ENCODE measurements at places on chromosomes 11 and 22.
A peak's percentile ranks its signal among the peaks of the same experiment; 100 is the strongest.

DNA sequence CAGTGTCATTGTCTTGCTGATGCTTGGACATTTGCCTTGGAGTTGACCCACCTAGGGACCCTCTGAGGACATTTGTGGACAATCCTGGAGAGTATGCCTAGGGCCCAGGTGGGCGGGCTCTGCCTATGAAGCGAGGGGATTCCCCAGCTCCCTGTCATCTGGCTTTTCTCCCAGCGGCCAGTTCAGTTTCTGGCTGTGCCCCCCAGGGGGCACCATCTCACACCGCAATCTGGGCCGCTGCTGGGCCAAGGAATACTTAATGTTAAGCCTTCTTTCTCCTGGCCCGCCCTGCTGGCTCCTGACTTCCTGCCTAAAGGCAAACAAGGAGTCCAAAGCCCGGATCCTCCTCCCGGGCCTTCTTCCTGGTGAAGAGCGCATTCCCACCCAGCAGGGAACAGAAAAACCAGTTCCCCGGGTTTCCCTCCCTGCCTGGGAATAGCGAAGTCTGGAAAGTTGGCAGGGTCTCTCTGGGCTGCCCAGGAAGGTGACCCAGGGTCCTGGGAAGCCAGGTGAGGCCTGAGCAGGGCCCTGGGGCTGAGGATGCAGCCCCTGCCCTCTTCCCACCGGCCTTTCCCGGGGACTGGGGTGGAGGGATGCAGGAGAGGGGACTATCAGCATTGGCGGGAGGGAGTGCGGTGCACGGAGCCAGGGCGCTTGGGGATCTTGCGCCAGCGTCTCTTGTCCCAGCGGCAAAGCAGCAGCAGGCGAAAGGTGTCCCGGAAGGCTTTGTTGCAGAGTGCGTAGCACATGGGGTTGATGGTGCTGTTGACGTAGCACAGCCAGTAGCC, 11.9 kb downstream of the CHRM1 start:
- DNase-seq = no peak

DNA sequence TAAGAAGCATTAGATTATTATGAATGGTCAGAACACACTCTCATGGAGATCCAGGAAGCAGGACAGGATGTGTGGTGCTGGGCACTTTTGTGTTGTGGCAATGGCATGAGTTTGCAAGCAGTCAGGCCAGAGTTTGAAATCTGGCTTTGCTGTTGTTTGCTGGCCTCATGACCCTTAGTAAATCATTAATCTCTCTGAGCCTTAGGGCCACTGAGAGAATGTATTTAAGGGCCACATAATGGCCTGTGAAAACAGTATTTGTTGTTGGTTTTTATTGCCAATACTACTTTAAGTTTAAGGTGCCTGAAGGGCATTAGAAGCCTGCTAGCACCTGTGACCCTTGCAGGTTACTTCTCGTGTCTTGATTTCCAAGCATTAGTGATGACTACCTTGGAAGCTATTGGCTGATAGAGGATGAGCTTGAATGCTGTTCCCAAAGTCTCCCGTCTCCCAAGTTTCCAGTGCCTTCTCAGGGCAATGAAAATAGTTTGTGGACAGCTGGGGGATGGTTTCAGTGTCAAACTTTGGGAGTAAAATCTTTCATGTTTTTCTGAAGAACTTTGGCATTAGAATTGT, 24.6 kb downstream of the STIM1 start:
- DNase-seq = no peak

GRCh38 chr22:28714043-28714628, 27.5 kb downstream of the CHEK2 start:
- no peak for DNase-seq

DNA sequence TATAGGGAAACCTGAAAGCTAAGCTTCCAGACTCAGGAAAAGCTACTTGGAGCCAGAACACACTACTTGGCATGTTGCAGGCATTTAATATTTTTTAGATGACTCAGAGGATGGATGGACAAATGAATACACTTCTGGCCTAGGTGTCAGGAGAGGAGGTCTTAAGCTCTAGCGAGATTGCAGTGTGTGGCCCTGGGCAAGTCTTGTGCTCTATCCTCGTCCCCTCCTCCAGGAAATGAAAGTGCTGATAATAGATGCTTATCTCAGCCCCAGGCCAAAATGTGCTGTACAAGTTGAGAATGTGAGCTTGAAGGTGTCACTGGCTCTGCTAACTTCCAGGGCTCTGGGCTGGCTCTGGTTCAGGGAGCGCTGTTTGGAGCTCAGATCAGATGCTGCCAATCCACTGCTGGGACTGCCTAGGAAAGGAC, 136.3 kb downstream of the PKNOX2 start:
- peak; percentile 56 for DNase-seq

DNA sequence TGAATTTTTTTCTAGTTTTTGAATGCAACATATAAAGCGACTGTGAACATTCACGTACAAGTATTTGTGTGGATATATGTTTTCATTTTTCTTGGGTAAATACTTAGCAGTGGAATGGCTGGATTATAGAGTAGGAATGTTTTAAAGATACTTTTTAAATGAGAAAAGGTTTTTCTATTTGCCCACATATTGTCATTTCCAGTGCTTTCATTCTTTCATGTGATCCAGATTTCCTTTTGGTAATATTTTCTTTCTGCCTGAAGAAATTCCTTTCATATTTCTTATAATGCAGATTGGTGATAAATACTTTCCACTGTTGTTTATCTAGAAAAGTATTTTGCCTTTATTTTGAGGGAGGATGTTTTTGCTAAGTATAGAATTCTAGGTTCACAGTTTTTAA, 7.9 kb downstream of the DDB2 start:
- DNase-seq = no peak

- no peak for DNase-seq
These were observed 183.9 kb downstream of the CTTN start for GRCh38 chr11:70581991-70582885.

- DNase-seq = no peak
These were observed 16.6 kb downstream of the ARAP1 start for GRCh38 chr11:72735495-72736027.

DNA sequence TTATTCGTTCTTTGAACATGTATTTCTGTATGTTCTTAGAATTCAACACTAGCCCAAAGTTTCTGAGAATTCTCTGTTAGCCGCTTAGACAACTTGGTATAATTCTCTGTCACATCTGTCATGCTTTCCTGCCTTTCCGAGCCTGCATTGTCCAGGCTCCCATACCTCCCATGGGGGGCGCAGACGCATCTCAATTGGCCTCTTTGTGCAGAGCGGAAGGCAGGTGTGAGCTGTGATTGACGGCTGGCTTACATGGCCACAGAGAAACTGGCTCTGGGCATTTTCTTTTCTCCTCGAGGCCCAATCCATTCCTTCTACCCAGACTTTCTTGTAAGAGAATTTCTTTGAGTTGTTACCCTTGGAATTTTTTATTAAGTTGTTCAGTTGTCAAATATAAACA, 132.7 kb upstream of the SESN3 start:
- DNase-seq = no peak

DNA sequence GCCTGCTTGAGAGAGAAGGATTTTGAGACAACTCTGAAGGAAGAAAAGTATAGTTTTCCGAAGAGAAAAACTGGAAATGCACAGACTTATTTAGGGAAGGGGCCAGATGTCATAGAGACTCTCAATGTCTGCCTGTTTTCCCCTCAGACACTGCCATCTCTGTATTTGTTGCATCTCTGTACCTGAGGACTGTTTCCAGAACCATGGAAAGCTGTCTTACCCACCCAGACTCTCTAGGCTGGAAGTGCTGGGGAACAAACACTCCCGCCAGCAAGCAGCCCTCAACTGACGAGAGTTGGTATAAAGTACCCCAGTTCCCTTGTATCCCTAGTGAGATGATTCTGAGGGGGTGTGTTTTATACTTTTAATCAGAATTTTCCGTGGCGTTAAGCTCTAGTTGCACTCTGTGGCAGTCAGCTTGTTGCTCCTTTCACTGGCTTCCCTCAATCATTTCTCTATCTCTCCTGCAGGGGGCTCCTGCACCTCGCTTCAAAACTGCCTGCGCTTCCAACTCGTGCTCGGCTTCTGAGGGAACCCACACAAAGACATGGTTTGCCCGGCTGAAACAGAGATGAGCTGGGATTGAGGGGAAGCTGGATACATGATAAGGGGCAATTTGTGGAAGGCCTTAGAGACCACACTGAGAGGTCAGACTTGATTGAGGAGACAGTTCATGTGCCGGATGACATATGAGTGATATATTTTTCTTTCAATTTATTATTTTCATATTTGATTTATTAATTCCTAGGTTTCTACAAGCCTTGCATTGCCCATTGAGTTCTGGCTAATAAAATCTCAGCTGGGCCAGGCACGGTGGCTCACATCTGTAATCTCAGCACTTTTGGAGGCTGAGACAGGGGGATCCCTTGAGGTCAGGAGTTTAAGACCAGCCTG, 36.9 kb upstream of the CLPB start:
- no peak for DNase-seq

- DNase-seq = no peak
These were observed 29.9 kb upstream of the JAM3 start for GRCh38 chr11:134038897-134039470.

GRCh38 chr11:16946477-16947282, 67.5 kb downstream of the PLEKHA7 start:
- DNase-seq = no peak

DNA sequence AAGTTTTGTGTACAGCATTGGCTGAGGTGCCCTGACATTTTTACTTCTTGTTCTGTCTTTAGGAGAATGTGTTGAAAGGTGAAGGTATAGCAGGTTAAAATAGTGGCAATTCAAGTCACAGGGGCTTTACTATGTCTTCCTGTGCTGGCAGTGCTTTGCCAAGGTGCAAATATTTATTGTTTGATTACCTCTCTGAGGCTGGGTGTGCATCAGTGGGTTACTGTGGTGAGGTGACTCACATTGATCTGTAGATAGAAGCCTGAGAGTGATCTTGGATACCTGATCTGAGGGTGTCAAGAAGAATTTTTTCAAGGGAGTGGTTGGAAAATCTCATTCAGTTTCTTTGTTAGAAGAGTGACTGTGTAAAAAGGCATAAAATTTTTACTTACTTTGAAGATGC, 90.0 kb downstream of the ARHGAP42 start:
- peak; percentile 88 for DNase-seq

DNA sequence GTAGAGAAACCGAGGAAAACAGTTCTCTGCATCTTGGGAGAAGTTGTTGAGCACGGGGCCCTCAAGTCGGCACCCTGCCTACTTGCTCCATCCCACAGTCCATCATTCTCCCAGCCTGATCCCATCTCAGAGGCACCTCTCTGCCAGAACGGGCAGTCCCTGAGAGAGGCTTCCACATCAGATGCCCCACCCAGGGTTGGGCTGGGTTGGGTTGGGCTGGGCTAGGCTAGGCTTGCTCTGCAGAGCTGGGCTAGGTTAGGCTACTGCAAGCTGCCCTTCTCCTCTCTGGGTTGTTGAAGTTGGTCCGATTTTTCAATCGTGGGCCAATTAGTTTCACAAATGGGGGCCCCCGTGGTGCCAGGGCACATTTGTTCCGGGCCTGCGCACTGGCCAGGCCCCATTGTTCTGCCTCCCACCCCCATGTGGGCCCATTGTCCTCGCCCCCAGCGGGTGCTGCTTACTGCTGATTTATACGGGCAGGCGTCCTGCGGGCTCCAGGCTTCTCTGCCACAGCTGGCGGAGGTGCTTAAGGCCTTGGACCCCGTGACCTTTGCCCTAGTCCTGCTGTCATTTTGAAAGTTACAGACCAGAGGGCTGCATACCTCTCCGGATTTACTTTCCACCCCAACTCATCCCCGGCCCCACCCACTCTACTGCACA, 63.7 kb upstream of the NNMT start:
- no peak for DNase-seq

GRCh38 chr11:2530855-2531200, 86.0 kb downstream of the KCNQ1 start:
- DNase-seq = no peak

GRCh38 chr11:57964660-57965059, 59.0 kb upstream of the OR9Q1 start:
- no peak for DNase-seq

Data from epithelial cell of prostate (primary cell).